Stimulated activated CD8-positive, alpha-beta memory T cell treated with anti-CD3 and anti-CD28 coated beads, Interleukin-4, amount 100 ng/mL, for 1 hour (primary cell): ENCODE measurements at places on chromosomes 4 and X.

- DNase-seq, result no peak
Measured at GRCh38 chr4:169109035-169109675, 99.1 kb upstream of the CBR4 start.

DNA sequence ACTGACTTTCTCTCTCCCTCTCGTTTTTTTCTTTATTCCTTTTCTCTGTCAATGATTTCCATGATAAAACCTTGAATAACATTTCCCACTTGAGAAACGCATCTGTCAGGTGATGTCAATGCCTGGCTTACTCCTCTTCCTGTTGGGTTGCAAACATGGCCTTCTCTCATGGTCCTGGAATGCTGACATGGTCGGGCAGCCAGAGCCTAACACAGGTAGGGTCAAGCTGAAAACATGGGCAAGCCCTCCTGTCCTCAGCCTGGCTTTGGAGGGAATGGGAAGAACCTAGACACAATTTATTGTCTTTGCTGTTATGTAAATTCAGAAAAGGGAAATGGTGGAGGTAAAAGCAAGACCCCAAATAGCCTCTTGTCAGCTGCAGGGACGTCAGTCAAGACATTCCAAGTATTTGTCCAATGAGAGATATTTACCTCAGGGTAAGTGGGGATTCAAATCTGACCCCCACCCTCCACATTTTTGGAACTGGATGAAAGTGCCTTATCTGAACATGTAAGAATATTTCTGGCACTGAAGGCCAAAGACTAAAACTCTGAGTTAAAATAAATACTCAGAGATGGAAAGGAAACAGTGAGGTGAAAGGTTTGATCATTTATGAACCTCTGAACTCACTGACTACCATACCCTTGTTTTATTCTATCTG lies 473.8 kb downstream of the SPRY1 start:
- no peak for DNase-seq

- no peak for DNase-seq
Measured at GRCh38 chrX:48971249-48972219, at the start of gene KCND1. KCND1 (minus strand) TSS chrX:48971844; CDS start chrX:48970271, 1,573 bp downstream.

- no peak for DNase-seq
Measured at GRCh38 chrX:31931225-31931624, 859.4 kb upstream of the FTHL17 start.

GRCh38 chrX:50075630-50076339 lies 125.0 kb downstream of the AKAP4 start:
- no peak for DNase-seq

DNA sequence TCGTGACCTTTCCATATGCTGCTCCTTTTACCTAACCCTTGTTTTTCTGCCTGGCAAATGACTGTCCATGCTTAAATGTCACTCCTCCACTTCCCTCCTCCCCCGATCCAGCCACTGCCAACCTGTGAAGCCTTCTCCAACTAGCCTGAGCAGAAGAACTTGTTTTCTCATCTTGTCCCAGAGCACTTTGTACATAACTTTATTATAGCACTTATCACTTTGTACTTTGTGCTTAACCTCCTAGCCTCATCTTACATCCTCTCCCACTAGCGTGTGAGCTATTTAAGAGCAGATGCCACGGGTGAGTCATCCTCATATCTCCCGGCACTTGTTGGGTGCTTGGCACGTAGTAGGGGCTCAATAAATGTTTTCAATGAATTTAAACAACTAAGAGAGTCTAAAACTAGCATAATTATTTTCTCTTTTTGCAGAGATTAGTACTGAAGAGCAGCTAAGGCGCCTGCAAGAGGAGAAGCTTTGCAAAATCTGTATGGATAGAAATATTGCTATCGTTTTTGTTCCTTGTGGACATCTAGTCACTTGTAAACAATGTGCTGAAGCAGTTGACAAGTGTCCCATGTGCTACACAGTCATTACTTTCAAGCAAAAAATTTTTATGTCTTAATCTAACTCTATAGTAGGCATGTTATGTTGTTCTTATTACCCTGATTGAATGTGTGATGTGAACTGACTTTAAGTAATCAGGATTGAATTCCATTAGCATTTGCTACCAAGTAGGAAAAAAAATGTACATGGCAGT lies 46.9 kb downstream of the XIAP start:
- DNase-seq, result no peak

GRCh38 chrX:69424910-69425309 lies 79.2 kb upstream of the NALF2 start:
- no peak for DNase-seq

DNA sequence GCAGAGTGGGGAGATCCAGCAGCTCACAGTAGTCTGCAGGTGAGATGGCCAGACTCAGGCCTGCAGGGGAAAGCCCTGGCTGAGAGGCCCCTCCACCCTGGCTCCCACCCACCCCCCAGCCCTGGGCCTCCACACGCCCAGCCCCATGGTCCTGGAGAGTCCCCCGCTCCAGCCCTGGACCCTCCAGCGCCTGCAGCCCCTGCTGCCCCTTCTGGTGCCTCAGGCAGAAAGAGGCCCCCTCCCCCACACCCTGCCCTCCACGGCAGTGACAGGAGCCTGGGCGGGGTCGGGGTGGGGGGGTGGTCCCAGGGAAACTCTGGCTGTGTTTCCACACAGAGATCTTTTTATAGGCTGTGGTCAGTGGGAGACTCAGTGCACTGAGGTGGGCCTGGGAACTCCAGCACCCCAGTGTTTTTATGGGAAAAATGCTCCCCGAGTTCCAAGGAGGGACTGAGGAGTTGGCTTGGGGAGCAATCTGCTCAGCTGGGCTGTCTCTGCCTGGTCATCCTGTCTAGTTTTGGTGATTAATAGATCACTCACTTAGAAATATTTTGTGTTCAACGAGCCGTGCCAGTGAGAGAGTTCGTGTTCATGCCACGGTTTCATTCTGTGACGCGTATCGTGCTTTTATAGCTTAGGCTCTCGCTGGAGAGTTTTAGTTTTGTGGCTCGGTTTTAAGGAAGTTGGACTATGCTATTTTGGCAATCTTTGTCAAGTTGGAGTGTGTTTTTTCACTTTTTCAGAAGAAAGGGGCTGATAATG lies 53.1 kb upstream of the HGFAC start:
- no peak for DNase-seq

- DNase-seq, result no peak
Measured at GRCh38 chr4:41537292-41537890, 566 bp upstream of the LIMCH1 start.

DNA sequence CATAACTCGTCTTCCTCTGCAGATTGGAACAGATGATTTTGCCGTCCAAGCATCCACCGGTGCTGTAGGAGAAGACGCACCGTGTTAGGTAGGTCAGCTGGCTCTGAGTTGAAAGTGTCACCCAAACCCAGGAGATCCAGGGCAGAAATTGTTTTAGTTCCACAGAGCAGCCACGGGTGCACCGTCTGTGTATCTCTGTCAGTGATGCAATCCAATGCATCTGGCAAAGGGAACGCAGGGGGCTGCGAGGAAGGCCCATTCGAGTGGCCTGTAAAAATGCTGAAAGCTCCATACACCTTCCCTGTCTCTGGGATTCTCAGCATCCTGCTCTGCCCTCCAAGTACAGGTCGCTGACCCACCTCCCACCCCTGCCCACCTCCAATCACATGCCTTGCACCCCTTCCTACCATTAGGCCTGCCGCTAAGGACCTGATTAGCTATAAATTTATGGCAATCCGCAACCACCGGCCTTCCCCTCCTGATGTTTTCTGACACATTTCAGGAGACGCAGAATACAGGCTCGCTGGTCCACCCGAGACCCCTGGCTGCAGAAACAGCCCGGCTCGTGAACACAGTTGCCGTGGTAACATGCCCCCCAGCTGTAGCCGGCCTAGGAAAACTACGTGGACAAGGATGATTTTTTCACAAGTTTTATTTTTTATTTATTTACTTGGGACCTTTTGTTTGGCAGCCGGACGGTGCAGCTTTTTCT lies 39.7 kb upstream of the SHOX start:
- DNase-seq, result no peak

- DNase-seq, result no peak
Measured at GRCh38 chrX:75337525-75337924, 63.6 kb downstream of the UPRT start.
